ENCODE measurements at places on chromosomes 12 and 14. TPM values are rescaled to one million over a fixed set of nuclear protein-coding genes. Genes with fewer than 3 reads are reported as not detected.

Gene NGB
- total RNA-seq, result 40.9 TPM

Gene LRP1-AS
- not detected for total RNA-seq

Gene IQSEC3
- 123 TPM for total RNA-seq

Gene FAM90A1
- 0.72 TPM for total RNA-seq

Gene SLC25A21
- total RNA-seq, result not detected
